Erythroblast (primary cell): ENCODE measurements at places on chromosomes 7 and 10.
A peak's percentile ranks its signal among the peaks of the same experiment; 100 is the strongest.

DNA sequence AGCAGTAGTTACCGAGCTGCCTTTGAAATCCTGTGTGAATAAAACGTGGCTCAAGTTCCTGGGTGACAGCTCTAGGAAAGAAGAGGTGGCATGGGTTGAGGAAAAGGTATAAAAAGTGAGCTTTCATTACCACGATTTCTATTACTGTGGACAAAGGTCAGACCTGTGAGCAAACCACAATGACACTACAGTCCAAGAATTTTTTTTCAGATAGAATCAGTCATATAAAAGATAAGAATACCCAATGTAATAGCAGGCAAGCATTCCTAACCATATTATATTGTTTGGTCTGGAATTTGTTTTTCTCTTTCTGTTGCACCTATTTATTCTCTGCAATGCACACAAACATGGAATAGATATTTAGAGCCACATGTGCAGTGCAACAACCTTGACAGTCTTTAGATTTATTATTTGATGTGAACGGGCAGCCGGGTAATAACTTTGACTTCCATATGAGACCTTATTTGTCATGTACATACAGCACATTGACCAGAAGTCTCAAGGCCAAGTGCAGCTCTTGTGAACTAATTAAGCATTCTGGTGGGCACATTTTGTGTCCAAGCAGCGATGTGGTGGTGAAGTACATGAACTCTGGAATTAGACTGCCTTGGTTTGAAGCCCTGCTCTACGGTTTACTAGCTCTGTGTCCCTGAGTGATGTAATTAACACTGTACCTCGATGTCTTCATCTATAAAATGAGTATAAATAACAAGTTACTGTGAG is 156.8 kb downstream of the NRCAM start:
- no peak for DNase-seq

- DNase-seq, result no peak
Observed at GRCh38 chr7:113664867-113665266, 253.9 kb downstream of the PPP1R3A start.

GRCh38 chr7:47377741-47378140 is 204.2 kb downstream of the TNS3 start:
- no peak for DNase-seq

GRCh38 chr7:36621396-36621795 is 102.9 kb downstream of the AOAH start:
- DNase-seq, result no peak

- DNase-seq, result no peak
Observed at GRCh38 chr10:67250686-67251085, 324.9 kb downstream of the LRRTM3 start.

- peak; percentile 88 for DNase-seq
Observed at GRCh38 chr7:92621026-92621540, 30.9 kb upstream of the FAM133B start.

DNA sequence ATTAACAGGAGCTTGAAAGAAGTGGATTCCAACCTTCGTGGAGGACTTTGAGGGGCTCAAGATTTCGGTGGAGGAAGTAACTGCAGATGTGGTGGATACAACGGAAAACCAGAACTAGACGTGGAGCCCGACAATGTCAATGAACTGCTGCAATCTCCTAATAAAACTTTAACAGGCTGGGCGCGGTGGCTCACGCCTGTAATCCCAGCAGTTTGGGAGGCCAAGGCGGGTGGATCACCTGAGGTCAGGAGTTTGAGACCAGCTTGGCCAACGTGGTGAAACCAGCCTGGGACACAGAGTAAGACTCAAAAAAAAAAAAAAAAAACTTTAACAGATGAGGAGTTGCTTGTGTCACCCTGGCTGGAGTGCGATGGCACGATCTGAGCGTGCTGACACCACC is 477.8 kb upstream of the MKI67 start:
- no peak for DNase-seq

DNA sequence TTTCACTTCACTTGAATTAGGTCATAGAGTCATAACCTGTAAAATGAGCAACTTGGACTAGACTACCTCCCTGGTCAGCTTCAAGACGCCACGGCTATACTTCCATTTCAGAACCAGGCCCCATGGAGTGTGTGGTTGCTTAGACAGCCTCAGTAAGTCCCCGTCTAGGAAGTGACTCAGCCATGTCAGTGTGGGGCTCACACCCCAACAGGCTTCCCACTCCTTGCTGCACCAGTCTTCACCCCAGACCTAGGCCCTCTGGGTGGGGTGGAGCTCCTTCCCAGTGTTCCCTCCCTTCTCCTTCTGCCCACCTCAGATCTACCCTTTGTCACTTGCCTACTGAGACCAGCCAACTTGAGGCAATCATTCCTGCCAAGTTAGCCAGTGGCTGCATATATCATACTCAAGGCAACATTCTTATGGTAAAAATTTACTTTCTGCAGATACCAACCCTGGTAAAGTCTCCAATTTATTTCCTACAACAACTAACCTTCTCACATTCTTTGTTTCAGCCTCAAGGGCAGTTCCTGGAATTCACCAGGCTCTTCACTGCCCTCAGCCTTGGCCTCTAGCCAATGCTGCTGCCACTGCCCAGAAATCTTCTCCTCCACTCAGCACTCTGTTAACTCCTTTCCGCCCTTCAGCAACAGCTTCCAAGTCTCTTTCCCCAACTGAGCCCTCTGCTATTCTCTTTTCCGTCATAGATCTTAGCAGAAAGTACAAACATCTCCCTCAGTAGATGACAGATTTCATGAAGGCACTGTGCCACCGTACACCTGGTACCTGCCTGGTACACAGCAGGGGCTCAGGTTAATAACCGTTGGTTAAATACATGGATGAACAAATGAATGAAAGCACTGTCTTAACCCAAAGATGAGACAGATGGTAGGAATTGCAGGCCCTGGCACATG is 31.3 kb upstream of the ZNRF2 start:
- DNase-seq, result peak; percentile 6

DNA sequence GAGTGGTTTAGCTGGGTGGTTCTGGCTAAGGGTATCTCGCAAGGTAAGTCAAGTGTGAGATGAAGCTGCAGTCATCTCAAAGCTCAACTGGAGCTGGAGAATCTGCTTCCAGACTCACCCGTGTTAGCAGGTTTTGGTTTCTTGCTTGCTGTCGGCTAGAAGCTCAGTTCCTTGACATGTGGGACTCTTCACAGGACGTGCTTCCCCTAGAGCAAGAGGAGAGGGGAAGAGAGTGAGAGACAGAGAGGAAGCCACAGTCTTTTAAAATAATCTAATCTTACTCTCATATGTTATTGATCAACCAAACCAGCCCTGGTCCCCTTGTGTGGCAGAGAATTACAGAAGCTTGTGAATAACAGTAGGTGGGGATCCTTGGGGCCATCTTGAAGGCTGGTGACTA is 199.5 kb downstream of the REEP3 start:
- DNase-seq, result no peak

- DNase-seq, result no peak
Observed at GRCh38 chr7:75575488-75576121, 83.5 kb downstream of the SPDYE5 start.

- no peak for DNase-seq
Observed at GRCh38 chr7:66697449-66698438, 42.8 kb upstream of the RABGEF1 start.

DNA sequence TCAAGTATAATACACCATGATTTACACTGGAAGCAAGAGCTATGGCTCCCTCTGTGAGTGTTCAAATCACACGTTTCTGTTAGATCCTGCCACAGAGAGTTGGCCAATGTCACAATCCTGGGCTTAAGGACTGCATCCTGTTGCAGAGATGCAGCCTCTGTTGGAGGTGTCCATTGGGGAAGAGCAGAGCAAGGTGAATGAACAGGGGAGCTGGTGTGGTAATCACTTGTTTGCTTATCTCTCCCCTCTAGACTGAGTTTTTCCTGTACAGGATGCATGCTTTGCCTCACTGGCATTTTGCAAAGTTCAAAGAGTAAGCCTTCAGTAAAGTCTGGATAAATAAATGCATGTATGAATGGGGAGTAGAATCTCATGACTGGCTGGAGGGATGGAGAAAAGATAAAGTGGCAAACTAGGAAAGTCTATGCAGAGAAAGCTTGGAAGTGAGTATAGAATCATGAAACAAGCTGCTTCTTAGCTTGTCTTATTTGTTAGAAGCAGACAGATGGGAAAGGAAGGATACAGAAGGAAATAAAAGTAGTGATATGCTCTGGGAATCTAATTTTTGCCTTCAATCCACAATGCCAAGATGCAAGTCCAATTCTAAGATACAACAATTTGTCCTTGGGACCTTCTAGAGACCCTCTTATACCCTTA is 605.9 kb downstream of the KCNMA1 start:
- DNase-seq, result no peak

GRCh38 chr7:52911795-52912194 is 123.6 kb upstream of the POM121L12 start:
- DNase-seq, result no peak

DNA sequence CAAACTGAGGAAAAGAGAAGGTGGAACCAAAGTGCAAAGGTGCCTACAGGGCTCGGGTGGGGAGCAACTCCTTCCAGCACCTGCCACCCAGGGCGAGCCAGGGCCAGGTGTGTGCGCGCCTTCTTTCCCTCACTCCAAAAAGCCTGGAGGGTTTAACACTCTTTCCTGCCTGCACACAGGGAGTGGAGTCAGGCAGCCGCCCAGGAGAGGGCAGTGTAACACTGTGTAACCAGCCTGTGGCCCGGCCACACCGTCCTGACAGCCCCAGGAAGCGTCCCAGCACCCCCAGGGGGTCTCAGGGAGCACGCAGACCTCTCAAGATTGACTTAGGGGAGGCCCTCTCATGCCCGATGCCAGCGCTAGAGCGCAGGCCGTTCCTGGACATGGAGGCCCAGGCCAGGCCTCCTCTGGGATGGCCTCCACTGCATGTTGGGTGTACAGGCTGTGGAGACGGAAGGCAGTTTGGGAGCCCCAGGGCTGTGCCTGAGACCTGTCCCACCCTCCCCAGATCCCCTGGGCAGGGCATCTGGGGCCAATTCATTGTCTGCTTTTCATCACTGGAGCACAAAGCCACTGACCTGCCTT is 13.4 kb downstream of the BRI3 start:
- peak; percentile 43 for DNase-seq

- DNase-seq, result no peak
Observed at GRCh38 chr7:6306471-6306870, 34.0 kb upstream of the CYTH3 start.

- DNase-seq, result no peak
Observed at GRCh38 chr10:70054902-70055301, 2.3 kb downstream of the MACROH2A2 start.

DNA sequence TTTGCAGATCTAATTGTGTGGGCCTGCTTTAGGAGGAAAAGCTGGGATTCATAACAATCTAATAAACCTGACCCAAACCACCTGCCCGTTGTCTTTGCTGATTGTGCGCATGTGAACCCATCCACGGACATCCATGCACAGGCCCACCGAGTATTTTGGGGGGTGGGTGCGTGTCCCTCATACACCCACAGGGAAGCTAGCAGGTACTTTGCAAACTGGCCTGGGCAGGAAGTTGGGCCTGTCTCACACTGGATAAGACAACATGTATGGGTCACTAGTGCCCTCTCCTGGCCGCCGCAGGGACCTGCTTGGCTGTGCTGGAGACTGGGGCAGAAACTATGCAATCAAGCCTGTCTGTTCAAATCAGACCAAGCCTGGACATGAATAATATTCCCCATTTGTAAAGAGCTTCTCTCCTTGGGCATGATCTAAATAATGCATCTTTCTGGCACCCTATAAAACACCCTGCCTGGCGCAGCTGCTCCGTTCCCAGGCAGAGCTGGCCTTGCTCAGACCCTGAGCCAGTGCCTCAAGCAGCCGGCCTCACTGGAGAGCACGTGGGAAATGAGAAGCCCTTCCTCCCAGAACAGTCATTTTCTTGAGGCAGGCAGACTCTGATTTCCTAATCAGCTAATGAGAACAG is 15.8 kb downstream of the ECHDC3 start:
- peak; percentile 84 for DNase-seq

DNA sequence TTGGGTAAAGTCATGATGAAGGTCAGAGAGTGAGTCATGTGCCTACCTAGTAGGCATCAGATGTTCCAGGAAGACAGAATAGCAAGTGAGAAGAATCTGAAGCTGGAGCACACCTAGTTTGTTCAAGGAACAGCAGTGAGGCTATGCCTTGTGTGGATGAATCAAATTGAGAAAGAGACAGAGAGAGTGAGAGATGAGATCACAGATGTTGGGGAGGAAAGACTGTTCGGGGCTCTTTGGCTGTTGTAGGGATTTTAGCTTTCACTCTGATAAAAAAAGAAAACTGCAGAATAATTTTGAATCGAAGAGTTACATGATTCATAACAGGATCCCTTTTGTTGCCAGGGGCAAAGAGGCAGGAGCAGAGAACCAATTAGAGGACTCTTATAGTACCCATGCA is 6.3 kb downstream of the LIPF start:
- no peak for DNase-seq

GRCh38 chr10:38209332-38209731 is 115.2 kb downstream of the ZNF37A start:
- no peak for DNase-seq

DNA sequence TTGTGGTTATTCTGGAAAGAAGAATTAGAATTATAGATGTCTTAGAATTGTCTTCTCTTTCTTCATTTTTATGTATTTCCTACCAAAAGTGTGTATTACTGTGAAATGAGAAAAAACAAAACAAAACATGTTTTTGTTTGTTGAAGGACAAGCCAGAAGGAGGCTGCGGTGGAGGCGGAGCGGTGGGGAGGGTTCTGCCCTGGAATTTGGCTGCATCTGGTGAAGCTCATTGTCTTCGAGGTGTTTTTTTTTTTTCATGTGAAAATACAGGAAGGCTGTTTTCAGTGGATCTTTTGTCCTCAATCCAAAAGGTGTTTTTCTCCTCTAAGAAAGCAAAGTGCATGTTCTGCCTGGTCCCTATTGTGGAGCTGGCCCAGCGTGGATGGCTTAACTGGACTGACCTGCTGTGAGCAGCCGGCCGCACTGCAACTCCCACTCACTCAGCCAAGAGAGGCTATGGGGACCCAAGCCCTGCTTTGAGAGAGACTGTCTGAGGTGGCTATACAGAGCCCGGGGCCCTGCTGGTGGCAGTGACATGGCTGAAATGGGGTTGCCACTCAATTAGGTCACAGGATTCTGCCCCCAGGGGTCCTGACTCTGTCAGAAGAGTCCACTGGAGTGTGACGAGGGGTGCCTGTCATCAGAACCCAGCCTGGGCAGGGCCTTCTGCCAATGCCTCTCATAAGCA is 184.9 kb upstream of the MKI67 start:
- DNase-seq, result no peak

DNA sequence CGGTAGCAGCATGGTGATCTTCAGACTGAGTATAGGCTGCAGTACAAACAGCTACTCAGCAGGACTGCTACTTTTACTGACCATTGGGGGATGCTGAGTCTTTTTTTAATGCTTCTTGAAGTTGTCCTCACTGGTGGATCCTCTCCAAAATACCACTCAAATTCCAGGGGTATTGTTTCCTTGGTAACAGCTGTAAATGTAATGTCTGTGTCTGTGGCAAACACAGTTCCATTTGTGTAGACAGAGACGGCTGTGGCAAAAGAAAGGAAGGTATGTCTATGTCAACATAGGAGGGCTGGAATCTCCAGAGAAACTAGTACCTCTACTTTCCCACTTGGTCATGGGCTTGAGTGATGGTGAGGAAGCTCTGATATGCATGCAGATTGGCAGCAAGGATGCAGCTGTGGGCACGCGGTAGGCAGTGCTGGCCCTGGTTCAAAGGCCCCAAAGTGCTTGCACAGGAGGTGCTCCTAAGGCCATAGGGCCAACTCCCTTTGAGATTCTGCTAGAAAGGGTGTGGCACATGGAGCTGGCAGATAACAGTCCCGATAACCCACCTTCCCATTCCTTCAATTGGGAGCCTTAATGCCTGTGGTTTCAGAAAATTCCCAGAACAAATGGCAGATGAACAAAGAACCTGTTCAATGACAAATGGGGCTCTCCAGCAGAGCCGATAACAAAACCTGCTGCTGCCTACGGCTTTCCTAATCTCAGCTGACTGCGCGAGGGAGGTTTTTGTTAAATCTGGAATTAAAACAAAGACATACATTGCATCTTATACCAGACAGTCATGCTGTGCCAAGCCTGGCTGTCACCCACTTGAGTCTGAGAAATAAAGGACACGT is 43.0 kb downstream of the PKD1L1 start:
- no peak for DNase-seq
